Islet precursor cell (in vitro differentiated cells): ENCODE measurements at places on chromosomes 12 and 14.
A peak's percentile ranks its signal among the peaks of the same experiment; 100 is the strongest.

DNA sequence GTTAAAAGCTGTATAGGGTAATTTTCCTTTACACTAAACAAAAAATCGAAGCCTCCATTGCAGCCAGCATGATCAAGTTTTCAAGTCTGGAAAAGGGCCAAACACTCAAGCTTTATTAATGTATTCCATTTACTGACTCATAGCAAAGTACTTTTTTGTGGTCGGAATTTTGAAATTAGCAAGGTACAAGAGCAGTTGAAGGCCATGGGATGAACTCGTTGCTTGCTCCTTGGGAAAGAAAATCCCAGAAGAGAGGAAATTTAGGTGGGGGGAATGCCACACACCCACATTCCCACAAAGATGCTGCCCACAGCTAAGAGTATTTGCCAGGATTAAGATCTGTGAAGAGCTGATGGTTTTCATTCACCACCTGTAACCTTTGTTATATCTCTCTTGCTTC, 333.7 kb downstream of the EGLN3 start:
- no peak for DNase-seq

DNA sequence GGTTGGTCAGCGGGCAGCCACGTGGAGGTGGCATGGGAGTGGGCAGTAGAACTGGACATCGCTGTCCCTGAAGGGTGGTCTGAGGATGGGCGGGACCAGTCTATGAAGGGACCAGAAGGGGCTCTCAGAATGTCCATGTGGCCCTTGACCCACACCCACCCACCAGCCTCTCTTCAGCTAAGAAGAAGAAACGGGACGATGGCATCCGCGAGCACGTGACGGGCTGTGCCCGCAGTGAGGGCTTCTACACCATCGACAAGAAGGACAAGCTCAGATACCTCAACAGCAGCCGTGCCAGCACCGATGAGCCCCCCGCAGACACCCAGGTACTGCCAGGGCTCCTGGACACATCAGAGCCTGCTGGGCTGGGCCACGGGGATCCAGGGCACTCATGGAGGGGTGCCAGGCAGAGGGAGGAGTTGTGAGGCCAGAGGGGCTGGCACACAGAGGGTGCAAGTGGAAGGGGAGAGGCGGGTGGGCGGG, 21.3 kb downstream of the SETD1B start:
- DNase-seq = no peak

DNA sequence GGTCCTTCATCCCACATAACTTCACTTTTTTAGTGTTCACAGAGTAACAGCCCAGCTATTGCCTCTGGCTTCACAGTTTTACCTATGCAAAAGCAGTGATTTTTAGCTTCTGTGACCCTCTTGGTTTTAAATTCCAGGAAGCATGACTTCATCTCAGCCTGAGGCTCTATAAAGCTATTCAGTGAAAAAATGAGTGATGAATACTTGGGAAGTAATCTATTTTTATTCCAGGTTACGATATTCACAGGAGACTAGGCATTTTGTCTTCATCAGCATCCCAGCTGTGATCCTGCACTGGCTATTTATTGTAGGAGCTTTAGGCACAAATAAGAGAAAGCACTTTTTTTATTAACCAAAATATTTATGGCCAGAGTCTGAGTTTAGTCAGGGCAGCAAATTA, 164.8 kb downstream of the SNAPC1 start:
- DNase-seq = peak; percentile 59

- no peak for DNase-seq
Measured at GRCh38 chr12:98291828-98292227, 223.6 kb upstream of the TMPO start.

DNA sequence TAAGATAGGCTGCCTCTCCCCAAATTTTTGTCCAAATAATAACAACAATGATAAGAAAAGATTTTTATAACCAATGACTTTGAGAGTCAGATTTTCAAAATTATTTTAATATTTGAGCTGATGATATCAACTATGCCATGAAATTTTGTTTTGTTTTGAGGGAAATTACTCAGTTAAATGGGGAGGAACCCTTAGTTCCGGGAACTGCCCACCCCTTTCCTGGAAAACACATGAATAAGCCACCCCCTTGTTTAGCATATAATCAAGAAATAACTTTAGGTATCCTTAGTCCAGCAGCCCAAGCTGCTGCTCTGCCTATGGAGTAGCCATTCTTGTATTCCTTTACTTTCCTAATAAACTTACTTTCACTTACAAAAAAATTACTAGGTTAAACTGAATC, 61.4 kb downstream of the HMGA2 start:
- DNase-seq = no peak

GRCh38 chr12:66497008-66497897, 181.6 kb downstream of the GRIP1 start:
- no peak for DNase-seq

DNA sequence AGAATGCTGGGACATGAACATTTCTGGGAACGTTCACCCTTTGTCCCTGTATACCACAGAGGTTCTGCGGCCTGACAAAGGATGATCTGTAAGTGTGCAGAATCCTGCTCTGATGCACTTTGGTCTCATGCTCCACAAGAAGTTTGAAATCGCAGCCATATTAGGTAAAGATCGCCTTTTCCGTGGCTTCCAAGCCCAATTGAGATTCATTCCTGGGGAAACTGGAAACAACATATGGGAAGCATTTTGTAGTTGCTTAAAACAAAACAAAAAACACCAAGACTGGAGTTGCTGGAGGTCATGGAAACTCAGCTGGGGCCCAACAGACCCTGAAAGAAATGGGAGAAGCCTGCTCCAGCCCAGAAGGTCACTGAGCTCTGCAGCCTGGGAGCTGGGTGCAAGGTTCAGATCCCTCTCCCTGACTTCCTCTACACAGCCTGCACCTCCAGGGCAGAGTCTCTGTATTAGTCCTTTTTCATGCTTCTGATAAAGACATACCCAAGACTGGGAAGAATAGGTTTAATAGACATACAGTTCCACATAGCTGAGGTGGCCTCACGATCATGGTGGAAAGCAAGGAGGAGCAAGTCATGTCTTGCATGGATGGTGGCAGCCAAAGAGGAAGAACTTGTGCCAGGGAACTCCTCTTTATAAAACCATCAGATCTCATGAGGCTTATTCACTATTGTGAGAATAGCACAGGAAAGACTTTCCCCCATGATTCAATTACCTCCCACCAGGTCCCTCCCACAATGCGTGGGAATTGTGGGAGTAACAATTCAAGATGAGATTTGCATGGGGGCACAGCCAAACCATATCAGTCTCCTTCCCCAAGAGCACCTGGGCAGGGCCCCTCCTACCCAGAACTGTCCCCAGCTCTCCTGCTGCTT, 60.8 kb upstream of the CHGA start:
- DNase-seq = no peak

- no peak for DNase-seq
Measured at GRCh38 chr12:38880288-38880687, 25.1 kb downstream of the CPNE8 start.

DNA sequence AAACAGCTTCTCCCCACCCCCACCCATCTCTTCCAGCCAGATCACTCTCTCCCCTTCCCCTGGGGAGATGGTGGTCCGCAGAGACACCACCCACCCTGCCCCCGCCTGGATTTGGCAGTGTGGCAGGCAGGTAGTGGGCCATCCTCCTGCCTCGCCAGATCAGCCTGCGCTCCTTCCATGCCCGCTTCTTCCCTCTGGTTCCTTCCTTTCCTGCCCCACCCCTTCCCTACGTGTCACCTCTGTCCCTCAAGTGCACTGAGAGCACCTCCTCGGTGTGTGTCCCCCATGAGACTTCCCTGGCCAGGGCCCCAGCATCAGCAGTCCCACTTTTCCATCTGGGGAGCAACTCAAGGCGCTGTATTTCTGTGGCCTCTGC, 632 bp downstream of the NYNRIN start:
- no peak for DNase-seq

DNA sequence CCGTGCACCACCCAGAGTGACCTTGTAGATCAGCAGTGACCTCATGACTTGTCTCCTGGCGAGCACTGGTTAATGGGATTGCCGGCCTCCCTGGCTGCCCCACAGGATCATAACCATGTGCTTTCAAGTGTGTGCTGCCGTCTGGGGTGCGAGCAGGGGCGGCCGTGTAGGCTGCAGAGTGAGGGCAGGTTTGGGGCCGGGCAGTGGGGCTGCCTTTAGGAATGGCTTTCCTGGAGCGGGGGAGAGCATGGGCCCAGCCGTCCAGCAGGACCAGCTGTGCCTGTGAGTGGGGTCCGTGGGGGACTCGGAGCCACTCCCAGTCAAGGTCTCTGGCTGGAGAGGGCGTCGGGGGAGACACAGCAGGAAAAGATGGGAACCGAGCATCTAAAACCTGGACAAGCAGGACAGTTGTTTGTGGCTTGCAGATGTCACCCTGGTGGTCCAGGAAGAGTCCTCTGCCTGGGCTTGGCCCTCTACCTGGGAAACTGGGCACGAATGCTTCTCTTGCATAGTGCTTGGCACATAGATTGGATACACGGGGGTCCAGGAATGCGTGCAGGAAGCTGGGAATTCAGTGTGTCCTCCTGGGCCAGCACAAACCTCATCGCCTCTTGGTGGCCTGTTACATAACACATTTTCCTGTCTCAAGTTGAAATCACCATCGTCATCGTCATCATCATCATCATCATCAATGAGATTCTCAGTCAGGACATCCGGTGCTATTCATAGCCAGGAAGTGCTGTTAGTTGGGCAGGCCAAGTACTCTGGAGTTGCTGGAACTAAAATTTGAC, 96.0 kb downstream of the ADGRD1 start:
- DNase-seq = no peak

DNA sequence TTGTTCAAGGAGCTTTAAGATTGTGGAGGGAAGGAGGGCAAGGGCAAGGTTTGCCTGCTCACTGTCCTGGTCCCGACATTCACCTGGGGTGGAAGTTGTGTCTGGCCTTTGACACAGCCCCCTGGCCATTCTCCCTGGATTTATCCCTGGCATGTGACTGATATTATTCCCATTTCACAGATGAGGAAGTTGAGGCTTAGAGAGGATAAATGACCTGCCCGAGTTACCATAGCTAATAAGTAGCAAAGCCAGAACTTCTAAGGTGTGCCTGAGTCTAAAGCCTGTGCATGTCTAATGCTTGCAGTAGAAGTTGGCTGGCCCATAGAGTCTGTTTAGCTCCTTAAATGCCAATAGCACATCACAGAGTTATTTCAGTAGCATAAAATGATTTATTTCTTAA, 720 bp upstream of the FGF6 start:
- peak; percentile 28 for DNase-seq

- DNase-seq = no peak
Measured at GRCh38 chr14:56989359-56989758, 179.1 kb upstream of the OTX2 start.

DNA sequence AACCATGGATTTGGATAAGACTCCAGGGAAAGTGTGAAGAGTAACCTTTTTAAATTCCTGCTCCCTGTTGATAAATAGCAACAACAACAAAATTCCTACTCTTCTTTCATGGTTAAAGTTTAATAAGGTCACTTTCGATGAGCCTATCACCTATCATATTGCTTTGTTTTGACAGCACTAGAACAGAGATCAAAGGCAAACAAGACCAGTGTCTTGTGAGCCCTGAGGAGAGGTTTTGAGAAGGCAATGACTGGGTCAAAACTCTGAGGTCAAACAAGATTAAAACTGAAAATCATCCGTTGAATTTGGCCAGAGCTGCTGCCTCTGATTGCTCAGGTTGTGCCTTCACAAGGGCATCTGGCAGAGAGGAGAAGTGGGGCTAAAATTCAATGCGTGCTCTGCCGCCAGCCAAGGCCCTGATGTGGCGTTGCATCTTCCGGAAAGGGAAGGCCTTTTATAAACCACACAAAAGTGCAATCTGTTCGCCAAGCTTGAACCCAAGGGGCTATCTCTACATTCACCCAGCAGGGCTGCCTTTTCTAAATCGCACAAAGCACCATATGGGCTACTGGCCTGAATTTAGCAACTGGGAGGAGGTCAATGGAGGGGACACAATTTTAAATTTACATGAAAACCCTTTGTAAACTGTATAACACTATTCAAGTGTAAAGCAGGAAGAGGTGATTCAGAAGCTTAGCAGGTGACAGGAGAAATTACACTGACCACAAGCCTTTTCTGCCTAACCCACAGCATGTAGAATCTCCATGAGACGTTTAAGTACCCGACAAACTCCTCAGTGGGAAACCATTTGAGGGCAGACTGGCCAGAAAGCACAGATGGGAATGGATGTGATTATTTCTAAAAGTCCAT, 140.8 kb downstream of the DAD1 start:
- no peak for DNase-seq

DNA sequence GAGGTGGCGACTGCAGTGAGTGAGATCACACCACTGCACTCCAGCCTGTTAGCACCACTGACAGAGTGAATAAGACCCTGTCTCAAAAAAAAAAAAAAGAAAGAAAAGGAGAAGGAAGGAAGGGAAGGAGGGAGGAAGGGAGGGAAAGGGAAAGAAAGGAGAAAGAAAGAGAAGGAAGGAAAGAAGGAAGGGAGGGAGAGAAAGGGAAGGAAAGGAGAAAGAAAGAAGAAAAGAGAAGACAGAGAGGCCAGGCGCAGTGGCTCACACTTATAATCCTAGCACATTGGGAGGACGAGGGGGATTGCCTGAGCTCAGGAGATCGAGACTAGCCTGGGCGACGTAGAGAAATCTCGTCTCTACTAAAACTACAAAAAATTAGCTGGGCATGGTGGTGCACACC, 13.2 kb downstream of the DCAF5 start:
- DNase-seq = no peak

DNA sequence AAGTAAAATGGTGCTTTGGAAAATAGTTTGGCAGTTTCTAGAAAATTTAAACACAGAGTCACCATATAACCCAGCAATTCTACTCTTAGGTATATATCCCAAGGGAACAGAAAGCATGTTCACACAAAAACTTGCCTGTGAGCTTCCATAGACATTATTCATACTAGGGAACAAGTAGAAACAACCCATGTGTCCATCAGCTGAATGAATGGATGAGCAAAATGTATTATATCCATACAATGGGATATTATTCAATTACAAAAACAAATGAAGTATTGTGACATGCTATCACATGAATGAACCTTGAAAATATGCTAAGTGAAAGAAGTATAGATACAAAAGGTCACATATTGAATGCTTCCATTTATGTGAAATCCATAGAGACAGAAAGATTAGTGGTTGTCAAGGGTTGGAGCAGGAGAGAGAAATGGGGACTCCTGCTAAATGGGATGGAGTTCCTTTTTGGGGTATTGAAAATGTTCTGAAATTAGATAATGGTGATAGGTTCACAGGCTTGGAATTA, 7.9 kb downstream of the SLC10A1 start:
- DNase-seq = no peak

DNA sequence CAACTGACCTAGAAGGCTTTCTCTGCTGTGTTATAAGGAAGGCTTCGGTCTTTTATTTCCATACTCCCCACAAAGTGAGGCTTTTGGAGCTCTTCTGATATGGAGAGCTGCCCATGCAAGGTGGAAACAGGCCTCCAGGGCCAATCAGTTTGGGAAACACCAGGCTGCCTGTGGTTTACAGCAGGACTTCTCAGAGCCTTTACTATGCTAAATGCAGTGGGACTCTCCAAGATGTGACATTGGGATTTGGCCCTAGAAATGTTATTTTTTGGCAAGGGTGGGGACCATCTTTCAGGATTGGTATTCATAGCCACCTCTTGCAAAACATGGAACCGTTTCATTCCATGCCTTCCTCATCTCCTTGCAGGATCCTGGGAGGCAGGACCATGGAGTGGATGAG, 3.7 kb downstream of the ACACB start:
- peak; percentile 44 for DNase-seq

GRCh38 chr12:94563286-94563685, 87.1 kb downstream of the TMCC3 start:
- DNase-seq = peak; percentile 38

- DNase-seq = no peak
Measured at GRCh38 chr12:85951823-85952222, 77.7 kb downstream of the NTS start.
